Smooth muscle cell of bladder (primary cell): ENCODE measurements at places on chromosomes 4 and X. TPM values are rescaled to one million over a fixed set of nuclear protein-coding genes. Genes with fewer than 3 reads are reported as not detected.

Gene PCDH18
- total RNA-seq, result 70.4 and 100 TPM in 2 replicates

Gene HMX1
- not detected in 2 replicates for total RNA-seq

Gene RHOXF2
- total RNA-seq, result not detected in 2 replicates

Gene UGT2B10
- not detected in 2 replicates for total RNA-seq

Gene SPANXB1
- not detected in 2 replicates for total RNA-seq
